Stimulated activated CD4-positive, alpha-beta T cell treated with anti-CD3 and anti-CD28 coated beads, Interleukin-15, amount 100 ng/mL, for 1 hour (primary cell): ENCODE measurements at places on chromosomes 3 and 15.
A peak's percentile ranks its signal among the peaks of the same experiment; 100 is the strongest.

- peak; percentile 7 for DNase-seq
These were observed 474 bp downstream of the ATP2C1 start for GRCh38 chr3:130894130-130894985.

GRCh38 chr15:94080416-94080815 is 150.9 kb upstream of the MCTP2 start:
- DNase-seq = no peak

GRCh38 chr15:62491642-62492041 is 326.6 kb upstream of the C2CD4B start:
- no peak for DNase-seq

GRCh38 chr15:29382862-29383261 is 113.2 kb upstream of the NSMCE3 start:
- no peak for DNase-seq

DNA sequence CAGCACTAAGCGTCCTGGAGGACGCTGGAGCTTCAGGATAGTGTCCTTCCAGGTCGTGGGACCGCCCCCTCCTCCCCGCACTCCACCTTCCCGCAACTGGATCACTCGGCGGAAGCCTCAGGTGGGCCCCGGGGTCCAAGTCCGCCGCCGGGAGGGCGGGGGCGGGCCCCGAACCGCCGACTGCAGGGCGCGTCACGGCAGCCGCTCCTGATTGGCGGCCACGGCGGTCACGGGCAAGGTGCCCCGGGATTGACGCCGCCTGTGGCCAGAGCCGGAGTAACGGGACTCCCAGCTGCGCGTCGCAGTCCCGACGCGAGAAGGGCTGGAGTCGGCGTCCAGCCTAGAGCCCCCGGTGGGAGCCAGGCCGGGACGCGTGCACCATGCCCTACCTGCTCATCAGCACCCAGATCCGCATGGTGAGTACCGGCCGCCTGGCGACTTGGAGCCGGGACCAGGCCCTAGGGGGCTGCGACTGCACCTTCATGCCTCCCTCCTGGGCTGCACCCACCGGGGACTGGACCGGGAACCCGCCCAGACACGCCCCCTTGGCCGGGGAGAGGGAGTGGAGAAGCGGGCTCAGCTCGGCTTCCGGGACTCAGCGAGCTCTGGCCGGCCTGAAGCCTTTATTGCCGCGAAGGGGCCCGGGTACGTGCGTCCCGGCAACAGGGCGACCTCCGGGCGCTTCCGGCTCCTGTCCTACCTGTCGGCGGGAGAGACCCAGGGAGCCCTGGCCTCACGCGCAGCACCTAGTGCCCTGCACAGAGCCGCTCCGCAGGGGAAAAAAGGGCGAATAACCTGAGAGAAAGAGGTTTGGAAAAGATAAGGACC is at the start of gene GCHFR:
Gene GCHFR (plus strand): TSS at position 268 of the 828 bp plus-strand sequence. CDS start 113 bp downstream, at position 381.
- peak; percentile 38 for DNase-seq

DNA sequence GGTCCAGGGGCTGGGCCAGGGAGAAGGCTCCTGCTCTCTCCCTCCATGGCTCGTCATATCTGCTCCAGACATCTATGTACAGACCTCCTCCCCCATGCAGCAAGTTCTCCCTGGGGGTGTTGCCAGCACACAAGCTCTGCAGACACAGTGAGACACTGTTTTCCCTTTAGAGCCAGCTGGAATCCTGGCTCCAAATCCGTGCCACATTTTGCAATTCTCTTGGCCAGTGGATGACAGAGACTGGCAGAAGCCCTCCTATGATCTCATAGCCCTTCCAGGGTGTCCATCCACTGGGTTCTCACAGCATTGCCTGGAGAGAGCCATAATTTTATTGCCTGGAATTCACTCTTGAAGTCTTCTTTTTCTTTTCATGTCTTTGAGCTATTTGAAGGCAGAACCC is 203.9 kb downstream of the TLE3 start:
- DNase-seq = no peak

DNA sequence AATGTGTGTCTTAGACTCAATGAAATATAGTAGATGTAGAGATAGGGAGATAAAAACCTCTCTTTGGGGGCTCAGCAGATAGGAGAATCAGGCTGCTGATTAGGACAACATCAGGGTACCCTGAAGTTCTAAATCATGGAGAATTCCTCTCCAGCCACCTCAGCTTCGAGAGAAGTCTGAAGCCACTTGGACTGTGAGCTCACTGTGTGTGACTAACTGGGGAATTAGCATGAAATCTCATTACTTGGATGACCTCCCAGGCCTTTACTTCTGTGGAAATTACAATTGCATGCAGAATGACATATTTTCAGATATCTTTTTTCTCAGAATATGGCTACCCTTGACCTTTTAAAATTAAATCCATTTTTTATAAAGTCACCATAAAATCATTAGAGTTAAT is 128.0 kb upstream of the MRPL3 start:
- DNase-seq = no peak

DNA sequence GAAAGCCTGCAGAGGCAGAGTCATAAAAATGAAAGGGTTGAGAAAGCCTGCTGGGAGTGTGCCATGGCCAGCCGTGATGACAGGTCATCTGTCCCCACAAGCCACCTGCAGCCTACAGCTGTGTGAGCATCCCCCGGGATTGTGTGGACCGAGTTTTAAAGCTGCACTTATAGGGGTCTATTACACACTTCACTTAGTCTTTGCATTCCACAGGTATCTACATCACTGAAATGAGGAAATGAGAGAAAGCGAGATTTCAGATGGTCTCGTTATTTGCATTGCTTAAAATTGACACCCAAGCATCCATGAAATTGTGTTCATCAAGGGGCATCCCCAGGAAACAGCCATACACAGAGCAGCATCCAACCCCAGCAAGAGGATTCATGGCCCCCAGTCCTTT is 137.6 kb upstream of the TRIM42 start:
- DNase-seq = no peak

- no peak for DNase-seq
These were observed 28.0 kb upstream of the PIGZ start for GRCh38 chr3:196996454-196997265.

DNA sequence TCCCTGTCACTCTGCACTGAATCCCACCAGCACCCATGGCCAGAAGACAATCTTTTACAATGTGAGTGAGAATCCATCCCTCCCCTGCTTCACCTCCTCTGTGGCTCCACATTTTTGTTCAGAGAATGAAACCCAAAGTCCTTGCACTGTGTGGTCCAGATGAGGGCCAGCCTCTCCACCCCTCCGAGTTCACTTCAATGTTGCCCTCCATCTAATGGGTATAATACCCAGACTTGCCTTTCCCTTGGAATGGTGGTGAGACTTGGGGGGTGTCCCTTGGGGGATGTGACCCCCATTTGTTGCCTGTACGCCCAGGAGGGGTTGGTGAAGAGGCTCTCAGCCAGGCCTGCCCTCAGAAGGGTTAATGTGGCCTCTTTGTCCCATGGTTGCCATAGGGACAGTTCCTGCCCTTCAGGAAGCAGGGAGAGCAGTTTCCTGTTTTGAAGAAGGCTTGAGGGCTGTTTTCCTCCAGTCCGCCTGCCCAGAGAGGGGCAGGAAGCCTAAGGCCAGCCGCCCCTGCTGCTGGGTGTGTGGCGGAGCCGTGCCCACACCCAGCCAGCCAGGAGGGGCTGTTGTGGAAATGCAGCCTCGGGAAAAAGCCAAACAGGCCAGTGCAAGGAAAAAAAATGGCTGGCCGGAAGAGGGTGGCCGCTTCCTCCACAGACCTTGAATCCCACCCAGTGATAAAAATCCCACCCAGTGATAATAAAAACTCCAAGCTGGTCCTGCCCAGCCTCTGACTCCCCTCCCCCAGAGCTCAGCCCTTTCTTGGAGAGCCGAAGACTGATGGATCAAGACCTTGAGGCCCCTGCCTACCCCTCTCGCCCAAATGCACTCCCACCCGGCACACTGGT is 14.6 kb upstream of the FGD5 start:
- DNase-seq = no peak

GRCh38 chr3:76096836-76097588 is 311.7 kb upstream of the ZNF717 start:
- DNase-seq = no peak

DNA sequence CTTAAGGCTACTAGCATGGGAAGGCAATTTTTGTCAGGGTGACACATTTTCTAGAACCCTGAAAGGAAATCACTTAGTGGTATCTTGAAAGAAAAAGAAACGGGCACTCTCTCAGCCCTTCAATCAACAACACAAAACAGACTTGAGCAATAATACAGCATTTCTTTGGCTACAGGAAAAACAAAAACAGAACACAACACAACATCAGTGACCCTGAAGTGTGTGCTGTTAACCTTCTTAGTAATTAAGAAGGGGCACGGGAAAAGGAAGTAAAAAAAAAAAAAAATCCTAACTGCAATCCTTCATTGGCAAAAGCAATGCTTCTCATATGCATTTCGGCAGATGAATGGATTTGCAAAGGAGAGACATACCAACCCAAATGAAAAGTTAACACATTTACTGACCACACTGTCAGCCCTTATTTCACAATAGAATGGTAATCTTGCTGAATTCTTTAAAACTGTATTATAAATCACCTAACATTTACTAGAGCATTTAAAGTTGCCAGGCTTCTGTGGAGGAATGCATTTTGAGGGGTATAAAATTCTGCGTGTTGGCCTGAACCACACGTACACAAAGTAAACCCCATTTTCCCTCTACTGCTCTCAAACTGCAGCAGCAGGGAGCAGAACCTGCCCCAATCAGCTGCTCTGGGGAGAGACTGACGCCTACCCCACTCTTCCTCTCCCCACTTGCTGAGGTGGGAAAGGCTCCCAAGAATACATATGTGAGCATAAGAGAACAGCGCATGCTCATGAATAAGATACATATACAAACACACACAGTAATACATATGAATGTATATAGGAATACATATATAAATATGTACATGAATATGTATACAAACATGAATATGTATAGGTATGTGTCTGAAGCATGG is 198.5 kb downstream of the FOXP1 start:
- DNase-seq = no peak

DNA sequence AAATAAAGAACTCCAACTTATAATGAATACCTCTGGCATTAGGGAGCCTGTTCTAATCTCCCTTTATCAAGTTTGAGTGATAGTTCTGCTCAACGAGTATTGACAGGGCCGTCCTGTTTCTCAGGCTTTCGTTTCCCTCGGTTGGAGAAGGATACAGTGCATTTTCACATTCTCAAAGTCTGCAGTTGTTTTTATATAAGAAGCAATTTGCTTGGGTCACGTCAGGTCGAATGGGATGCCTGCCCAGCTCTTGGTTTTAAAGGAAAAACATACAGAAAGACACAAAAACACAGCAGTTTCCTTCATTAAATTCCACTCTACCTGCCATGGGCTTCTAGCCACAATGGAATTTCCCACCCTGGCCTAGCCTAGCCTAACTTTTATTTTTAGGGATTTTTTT is 366.3 kb downstream of the TIGIT start:
- DNase-seq = no peak

DNA sequence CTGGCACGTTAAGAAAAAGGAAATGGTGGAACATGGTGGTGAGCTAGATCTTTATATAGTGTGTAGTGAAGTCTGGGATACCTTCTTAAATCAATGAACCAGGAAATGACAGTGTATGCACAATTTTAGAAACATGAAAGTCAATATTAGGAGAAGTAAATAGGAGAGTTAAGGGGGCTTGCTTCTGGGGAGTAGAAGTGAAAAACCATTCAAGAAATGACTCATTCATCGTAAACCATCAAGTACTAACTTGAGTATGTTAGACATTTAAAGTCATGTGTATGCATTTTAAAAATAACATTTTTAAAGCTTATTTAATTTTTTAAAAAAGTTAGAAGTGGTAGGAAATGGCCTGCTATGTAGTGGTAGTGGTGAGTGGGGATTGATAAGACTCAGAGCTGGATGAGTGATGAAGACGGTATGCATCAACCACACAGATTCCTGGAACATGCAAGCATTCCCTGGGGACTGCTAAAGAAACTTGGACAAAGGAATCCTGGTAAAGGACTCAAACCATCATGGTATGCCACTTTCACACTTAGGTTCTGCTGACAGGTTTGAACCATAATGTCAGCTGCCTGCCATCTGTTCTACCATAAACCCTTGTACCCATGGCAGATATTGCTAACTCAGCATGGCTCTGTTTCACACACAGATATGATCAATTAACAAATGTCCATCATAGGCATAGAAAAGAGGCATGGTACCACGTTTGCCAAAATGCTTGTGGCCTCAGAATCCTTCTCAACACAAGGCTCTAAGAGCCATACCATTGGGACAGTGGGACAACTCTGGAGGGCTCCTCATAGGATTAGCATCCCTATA is 28.9 kb upstream of the MITF start:
- DNase-seq = no peak

GRCh38 chr15:53681056-53681455 is 78.4 kb downstream of the WDR72 start:
- DNase-seq = no peak

DNA sequence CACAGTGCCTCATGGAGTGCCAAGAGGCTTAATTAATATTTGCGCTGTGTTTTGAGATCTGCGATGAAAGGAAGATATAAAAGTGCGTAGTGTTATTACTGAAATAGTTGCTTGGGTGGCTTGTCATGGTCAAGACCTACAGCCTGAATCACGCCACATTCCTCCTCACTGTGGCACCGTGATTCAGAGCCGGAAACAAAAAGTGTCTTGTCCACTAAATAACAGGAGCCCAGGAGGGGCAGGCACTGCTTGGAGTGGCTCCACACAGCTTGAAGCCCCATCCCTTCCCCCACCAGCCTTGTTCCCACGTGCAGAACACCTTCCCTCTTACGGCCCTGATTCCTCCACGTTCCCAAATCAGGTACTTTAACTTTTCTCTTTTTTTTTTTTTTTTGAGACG is 1.2 kb upstream of the LRRC15 start:
- DNase-seq = no peak

GRCh38 chr3:126311338-126311978 is 45.8 kb downstream of the KLF15 start:
- no peak for DNase-seq

GRCh38 chr3:16258177-16258576 is 6.6 kb downstream of the DPH3 start:
- no peak for DNase-seq

DNA sequence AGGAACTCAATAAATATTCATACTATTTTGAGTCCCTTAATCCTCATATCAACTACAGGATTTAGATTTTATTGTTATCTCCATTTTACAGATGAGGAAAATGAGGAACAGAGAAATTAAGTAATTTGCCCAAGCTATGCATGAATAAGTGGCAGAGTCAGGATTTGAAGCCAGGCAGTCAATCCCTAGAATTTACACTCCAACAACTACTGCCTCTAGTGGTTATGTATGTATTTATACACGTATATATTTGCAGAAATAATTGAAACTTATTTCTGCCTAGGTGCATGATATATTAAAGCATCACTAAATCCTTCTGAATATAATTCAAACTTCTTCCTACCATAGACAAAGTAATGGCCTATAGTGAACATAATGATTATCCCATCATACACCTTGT is 137.4 kb downstream of the SERPINI1 start:
- DNase-seq = no peak

DNA sequence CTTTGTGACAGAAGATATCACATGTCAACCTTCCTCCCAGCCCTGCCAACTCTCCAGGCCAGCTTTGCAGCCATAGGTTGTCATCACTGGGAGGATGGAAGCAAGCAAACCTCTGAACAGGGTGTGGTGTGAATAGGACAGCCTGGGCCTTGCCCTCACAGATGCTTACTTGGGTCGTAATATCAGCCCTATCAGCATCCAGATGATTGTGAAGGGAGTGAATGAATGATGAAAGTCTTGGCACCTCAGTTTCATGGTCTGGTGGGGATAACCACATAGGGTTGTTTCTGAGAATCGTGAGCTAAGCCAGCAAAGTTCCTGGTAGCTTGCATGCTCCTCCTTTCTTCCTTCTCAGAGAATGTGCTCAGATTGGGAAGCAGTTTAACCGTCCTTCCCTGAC is 55.1 kb upstream of the POLR2M start:
- no peak for DNase-seq
